ENCODE measurements at places on chromosomes 12 and 14.

GRCh38 chr14:50215416-50215815, 16.0 kb downstream of the SOS2 start:
- DNase-seq = no peak

DNA sequence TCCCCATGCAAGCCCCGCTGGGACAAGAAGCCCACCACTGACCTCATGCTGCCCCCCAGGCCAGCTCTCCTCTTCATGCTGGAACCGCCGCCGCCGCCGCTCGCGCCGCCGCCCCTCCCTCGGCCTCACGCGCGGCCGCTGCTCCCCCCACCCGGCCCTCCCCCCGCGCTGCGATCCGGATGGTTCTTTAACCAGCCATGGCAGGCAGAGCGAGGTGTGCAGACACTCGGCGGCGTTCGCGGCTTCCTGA, at the start of gene DCAF5:
DCAF5 (minus strand) TSS at position 218 of the 250 bp plus-strand sequence; CDS start at position 77, 141 bp downstream.
- DNase-seq = peak; percentile 97

GRCh38 chr12:114747012-114747858, 63.3 kb upstream of the TBX3 start:
- DNase-seq = no peak

DNA sequence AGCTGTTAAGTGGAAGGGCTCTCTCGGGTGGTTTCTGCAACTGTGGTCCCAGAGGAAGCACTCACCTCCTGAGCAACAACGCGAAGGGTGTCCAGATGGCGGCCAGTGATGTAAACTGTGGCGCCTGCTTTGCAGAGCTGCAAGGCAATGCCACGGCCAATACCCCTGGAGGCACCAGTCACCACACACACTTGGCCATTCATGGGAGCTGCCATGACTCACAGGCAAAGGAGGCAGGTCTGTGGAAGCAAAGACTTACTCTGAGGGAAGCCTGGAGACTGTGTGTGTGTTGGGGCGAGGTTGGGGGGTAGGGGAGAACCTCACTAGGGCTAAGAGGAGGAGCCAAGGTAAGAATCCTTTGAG, 707 bp downstream of the DHRS1 start:
- peak; percentile 36 for DNase-seq

- DNase-seq = no peak
Measured at GRCh38 chr14:37048666-37049071, 123.7 kb downstream of the SLC25A21 start.

- no peak for DNase-seq
Measured at GRCh38 chr14:96090441-96091148, 51.4 kb downstream of the C14orf132 start.

DNA sequence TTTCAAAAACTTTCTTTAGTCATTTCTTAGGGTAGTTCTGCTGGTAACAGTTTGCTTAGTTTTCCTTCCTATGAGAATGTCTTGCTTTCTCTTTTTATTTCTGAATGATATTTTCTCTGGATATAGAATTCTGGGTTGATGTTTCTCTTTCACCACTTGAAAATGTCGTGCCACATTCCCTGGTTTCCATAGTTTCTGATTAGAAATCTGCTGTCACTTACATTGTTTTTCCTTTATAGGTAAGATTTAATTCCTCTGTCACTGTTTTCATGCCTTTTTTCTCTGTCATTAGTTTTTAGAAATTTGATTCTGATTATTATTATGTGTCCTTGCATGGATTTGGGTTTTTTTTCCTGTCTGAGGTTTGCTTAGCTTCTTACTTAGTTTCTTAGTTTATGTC, 77.3 kb upstream of the PCNX4 start:
- DNase-seq = no peak

DNA sequence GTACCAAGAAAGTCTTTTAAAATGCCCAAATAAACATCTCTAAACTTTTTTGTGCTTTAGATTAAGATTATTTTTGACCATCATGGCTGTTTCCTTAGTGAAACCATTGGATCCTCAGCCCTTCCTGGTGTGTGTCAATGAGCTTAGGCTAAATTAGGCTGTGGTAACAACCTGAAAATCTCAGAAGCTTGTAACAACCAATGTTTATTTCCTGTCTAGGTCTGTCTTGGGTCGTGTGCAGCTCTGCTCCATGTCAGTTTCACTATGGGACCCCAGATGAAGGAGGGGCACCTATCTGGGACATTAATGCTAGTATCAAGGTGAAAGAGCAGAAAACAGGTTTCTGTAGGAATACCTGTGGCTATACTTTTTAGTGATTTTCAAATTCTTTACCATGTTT, 49.9 kb downstream of the KCNMB4 start:
- no peak for DNase-seq

DNA sequence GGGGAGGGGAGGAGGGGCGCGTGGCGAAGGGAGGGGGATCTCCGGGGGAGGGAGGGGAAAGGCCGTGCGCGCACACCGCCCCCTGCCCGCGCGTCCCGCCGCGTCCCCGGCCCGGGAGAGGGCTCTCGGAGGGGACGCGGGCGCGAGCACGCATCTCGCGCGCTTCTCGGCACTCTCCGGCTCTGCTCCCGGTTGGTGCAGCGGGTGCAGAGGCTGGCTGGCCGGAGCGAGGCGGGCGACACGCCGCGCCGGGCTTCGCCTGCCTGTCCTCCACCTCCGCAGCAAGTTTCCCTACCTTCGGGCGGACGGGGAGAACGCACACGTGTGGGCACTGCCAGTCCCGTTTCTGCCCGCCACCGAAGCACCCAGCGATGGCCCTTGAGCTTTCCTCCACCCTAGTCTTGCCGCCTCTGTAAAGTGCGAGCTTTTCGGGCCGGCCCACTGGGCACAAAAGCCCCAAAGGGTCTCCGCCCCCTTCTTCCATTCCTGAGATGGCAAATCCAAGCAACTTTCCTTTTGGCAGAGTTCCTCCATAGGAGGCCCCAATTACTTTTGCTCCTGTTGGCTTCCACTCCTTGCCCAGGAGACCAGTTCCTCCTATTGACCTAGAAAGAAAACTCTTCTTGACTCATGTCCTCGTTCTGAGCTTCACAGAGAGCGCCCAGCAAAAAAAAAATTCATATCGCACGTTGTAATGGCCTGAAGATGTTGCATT, 363 bp upstream of the CSAD start:
- peak; percentile 77 for DNase-seq

GRCh38 chr14:59360923-59361794, 104.0 kb downstream of the GPR135 start:
- no peak for DNase-seq

DNA sequence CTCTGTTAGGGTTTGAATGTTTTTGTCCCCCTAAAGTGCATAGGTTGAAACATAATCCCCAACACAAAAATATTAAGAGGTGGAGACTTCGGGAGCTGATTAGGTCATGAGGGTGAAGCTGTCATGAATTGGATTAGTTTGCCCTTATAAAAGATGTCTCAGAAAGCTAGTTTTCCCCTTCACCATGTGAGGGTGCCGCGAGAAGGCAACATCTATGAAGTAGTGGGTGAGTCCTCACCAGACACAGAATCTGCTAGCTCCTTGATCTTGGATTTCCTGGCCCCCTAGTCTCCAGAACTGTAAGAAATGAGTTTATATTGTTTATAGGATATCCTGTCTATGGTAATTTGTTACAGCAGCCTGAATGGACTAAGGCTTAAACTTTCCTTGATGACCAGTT, 301.5 kb upstream of the ATP2B1 start:
- no peak for DNase-seq

DNA sequence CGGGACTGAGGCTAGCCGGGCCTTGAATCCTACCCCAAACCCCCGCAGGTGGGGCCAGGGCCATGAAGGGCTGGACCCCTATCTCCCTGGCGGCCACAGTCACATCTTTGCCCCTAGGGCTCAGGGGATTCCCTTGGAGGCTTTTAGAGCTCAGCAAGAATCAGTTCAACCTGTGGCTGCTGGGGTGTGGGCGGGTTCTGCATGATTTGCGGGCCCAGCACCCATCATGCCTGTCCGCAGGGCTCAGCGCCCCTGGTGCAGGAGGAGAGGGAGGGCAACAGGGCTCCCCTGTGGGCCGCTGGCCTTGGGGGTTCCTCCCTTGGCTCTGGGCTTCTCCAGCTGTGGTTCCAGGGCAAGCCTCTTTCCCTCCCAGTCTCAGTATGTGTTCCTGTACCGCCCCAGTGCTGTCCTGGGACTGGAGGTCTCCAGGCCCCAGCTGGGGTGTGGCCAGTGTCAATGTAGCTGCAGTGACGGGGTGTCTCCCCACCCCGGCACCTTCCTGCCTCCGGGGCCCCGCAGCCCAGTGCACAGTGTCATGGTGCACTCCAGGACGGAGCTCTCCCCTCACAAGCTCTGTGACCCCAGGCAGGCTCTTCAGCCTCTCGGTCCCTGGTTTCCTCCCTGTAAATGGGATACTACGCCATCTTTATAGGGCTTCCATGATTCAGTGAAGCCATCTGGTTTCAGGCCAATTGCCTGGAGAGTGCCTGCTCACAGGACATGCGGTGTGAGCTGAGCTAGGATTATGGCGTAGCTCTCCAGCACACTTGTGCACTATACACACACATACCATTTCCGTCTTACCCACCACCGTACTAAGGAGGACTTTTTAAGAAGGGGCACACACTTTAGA, 9.9 kb upstream of the LBHD2 start:
- no peak for DNase-seq

- DNase-seq = no peak
Measured at GRCh38 chr12:107938446-107938845, 163.9 kb downstream of the ASCL4 start.

- DNase-seq = no peak
Measured at GRCh38 chr12:88227871-88228270, 85.8 kb downstream of the TMTC3 start.

DNA sequence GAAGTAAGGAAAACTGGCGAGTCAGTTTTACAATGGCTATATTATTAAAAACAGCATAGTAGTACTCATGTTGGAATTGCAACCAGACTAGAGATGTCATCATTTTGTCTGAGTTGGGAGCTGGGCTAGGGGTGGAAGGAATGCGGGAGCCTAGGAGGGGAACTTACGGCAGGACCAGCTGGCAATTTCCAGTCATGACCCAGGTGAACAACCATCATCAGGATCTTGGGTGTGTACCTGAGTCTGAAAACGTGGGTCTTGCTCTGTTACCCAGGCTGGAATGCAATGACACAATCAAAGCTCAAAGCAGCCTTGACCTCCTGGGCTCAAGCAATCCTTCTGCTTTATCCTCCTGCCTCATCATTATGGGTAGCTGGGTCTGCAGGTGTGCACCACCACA, 50.9 kb downstream of the ALG10B start:
- DNase-seq = no peak

DNA sequence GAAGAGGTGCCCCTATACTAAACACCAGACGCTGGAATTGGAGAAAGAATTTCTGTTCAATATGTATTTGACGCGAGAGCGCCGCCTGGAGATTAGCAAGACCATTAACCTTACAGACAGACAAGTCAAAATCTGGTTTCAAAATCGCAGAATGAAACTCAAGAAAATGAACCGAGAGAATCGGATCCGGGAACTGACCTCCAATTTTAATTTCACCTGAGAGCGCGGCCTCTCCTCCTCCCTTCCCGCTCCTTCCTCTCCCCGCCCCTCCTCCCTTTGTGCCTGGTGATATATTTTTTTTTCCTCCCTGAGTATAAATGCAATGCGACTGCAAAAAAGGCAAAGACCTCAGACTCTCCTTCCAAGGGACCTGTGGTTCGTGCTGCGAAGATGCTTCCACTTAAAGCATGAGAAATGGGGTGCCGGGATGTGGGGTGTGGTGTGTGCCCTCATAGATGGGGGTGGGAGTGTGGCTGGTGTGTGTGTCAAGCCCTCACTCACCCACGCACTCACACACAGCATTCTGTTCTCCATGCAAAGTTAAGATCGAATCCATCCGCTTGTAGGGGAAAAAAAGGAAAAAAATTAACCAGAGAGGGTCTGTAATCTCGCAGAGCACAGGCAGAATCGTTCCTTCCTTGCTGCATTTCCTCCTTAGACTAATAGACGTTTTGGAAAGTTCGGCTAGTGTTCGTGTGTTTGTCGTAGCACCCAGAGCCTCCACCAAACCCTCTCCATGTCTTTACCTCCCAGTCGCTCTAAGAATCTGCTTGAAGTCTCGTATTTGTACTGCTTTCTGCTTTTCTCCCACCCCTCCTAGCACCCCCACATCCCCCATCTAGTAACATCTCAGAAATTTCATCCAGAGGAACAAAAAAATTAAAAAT, 4.5 kb downstream of the HOXC10 start:
- DNase-seq = peak; percentile 66

DNA sequence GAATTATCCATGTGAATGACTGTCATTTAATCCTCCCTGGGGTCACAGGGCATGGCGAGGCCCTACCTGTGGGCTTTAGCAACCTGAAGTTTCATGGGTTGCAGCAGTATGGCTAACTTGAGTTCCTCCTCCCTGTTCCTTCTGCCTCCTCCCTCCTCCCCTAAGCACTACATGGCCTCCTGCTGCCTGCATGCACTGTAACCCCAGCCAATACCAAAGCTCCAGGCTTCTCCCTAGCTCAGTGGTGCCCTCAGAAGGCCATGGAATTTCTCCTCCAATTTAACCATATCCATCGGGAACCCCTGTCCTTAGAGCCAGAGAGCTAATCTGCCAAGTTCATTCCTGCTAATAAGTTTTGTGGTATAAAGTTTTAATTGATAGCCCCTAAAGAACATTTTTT, 95.1 kb downstream of the NT5DC3 start:
- no peak for DNase-seq

GRCh38 chr14:84750284-84750683, 779.7 kb upstream of the FLRT2 start:
- DNase-seq = no peak

DNA sequence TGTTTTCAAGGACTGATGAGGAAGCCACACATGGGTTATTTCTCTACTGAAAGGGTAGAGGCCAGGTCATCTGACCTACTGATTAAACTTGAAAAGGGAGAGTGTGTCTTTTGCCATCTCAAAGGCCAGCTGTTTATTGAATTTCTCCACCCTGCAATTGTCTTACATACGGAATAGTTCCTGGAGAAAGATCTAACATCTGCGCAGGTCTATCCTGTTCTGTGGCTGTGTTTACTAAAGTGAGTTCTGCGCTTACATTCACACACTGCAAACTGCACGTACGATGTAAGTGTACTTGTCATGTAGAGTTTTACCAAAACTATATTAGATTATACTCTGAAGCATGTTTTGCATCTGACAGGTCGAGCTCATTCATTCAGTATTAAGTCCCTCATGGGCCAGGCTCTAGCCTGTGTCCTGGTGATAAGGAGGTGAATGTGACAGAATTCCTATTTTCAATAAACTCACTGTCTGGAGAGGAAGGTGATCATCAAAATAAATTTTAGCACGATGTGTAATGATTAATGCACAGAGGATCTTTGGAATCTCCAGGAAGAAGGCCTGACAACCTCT, 96.6 kb downstream of the PRKCH start:
- no peak for DNase-seq

DNA sequence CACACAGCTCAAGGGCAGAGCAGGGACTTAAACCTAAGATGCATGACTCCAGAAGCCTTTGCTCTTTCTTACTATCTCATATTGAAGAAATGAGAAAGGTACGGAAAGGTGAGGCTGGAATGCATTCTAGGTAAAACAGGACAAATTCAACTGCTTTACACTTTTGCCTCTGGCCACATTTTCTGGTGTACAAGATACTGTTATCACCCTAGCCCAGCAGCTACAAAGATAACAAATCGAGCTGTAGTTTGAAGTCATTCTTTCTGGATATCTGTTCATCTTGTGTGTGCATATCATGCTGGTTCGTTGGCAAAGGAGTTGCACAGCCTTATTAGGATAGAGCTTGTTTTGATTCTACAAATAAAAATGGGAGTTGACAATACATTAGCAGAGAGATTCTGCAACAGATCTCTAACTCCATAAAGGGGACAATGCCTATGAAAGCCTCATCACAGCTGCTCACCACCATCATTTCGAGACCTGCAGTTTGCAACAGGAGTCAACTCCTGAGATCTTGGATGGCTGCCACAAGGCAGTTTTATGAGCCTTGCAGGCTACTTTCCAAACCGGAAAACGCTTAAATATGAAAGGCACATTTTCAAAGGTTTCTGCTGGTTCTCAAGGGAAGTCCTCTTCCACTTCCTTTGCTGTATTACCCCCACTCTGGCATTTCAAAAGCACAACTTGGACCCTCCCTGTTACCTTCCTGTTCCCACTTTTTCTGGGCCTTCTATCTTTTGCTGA, 64.9 kb downstream of the STXBP6 start:
- no peak for DNase-seq
